Right ventricle myocardium inferior (tissue), 1 donor: ENCODE measurements at places on chromosomes 2 and 18.

DNA sequence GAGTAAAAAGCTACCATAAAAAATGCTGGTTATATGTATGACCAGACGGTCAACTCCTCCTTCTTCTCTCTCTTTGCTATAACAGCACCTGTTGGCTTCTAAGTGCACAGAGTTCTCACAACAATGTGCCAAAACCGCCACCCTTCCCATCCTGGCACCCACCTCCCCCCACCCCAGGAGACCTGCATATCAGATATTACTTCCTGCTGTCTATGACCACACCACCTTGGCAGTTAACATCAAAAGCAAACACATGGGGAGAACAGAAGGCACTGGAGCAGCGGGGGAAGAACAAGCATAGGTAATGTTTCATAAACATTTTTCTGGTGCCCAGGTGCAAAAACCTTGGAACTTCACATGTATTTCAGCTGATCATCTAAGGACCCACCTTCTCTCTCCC is 15.5 kb downstream of the SPRED2 start:
- DNase-seq, result no peak

- DNase-seq, result no peak
Measured at GRCh38 chr2:25817630-25818029, 60.7 kb downstream of the ASXL2 start.

DNA sequence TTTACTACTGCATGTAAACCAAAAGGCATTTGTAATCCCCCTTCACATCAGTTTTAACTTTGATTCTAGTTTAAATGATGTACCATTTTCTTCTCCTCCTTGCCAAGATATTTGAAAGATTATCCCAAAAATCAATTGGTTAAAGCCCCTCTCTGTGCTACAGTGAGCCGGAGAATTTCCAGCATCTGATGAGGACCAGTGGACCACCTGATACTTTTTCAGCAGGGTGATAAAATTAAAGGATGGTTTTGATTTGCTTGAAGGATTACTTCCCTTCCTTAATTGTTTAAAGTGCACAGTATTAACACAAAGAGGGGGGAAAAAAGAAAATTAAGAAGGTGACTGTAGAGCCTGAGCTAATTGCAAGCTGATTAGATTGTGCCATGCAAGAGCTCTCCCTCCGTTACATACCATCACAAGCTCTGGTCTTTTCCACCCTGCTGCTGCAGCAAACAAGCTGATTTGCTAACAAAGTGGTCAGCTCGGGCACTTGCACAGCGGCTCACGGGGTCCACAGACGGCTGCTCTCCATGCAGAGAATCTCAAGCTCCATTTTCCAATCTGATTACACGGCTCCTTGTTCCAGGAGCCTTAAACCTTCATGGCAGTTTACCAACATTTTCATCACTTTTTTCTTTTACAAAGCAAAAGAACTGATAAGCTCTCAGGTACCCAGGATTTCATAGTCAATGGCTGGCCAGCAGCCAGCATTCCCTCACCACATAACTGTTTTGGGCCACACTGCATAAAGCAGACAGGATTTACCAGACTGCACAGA is 22.1 kb downstream of the FIGN start:
- DNase-seq, result no peak

GRCh38 chr2:108613261-108614042 is 79.2 kb downstream of the LIMS1 start:
- DNase-seq, result no peak

DNA sequence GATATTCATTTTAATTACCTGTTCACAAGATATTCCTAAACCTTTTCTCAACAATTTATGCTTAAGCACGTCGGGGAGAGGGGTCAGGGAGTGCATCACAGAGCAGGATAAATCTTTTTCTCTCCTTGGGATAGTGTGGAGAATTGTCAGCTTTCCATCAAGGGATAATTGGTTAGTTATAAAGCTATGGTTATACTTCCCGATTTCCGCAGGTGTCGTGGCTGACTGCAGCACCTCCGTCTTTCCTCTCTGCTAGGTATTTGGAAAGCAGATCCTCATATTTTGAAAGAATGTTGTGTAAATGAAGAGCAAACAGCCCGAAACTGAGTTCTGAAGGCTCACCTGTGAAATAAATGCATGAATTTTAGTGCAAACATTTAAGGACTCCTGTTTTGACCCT is 778 bp downstream of the DYNC2LI1 start:
- no peak for DNase-seq

DNA sequence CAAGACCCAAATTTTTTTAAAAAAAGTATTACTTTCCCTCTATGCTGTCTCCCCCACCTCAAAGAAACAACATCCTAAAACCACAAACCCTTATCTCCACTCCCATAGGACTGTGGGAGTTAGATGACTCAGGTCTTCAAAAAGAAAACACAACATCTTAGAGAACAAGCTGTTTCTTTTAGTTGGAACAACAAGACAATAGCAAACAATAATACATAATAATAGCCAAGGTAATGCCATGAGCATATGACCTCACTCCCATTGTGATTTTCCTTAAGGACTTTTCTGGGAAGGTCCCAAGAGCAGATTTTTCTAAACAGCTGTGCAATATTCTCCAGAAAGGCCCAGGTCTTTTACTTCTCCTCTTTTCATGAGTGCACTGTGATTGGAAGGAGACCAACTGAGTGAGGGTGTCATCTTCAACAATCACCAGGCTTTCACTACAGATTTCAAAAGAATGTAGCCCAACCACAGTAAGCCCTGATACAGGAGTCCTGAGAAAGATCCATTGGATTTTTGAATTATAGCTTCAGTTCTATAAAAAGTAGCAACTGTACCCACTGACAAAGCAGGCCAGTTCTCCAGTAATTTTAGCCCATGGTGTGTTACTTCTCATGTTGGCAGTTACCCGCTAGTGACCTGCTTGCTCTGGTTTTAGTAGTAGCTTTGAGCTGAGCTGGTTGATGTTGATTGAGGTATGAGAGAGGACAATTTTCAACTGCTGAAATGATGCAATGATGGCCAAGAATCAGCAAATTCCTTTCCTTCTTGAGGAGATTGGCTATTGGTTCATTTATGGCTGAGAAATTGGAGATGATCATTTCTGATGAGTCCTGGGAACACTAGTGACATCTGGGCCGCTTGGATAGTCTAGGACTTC is 144.5 kb upstream of the TCF4 start:
- no peak for DNase-seq

GRCh38 chr2:67825476-67825875 is 237.3 kb downstream of the C1D start:
- no peak for DNase-seq

- DNase-seq, result no peak
Measured at GRCh38 chr2:199734651-199735050, 116.3 kb downstream of the FTCDNL1 start.

- no peak for DNase-seq
Measured at GRCh38 chr2:2172516-2172915, 158.6 kb downstream of the MYT1L start.

GRCh38 chr2:193965263-193965662 is 1691.8 kb upstream of the SLC39A10 start:
- DNase-seq, result no peak

- DNase-seq, result no peak
Measured at GRCh38 chr2:75589391-75590105, 28.8 kb upstream of the EVA1A start.

GRCh38 chr2:63050334-63051041 is at the start of gene OTX1:
OTX1 (plus strand) TSS chr2:63050830; CDS start chr2:63052991, 2,161 bp downstream.
- no peak for DNase-seq

- no peak for DNase-seq
Measured at GRCh38 chr2:99600981-99601651, 111.3 kb upstream of the REV1 start.

- DNase-seq, result no peak
Measured at GRCh38 chr2:9238591-9239326, 32.1 kb downstream of the ASAP2 start.

DNA sequence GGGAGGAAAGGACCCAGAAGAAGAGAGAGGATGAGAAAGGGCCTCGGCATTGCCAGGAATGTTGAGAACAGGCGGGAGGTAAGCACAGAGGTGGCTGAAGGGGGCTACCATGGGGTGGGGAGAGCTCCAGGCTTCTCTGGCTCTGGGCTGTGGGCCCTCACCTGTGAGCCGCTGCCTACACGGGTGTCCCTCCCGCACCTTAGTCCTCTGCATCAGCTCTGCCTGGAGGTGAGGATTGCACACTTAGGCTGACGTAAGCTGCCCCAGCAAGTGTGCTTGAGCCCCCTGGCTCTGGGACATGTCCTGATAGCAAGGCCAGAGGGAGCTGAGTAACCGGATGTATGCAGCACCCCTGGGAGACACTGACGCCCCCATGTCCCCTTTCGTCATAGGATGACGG is 33.9 kb downstream of the TMEM18 start:
- DNase-seq, result no peak
